ENCODE measurements at places on chromosomes 3 and 15.

GRCh38 chr3:177787279-177788041, 590.2 kb upstream of the TBL1XR1 start:
- DNase-seq: no peak

GRCh38 chr3:108462899-108463298, 47.5 kb downstream of the MYH15 start:
- no peak for DNase-seq

- no peak for DNase-seq
These were observed 196.8 kb upstream of the MBNL1 start for GRCh38 chr3:152071924-152072323.

DNA sequence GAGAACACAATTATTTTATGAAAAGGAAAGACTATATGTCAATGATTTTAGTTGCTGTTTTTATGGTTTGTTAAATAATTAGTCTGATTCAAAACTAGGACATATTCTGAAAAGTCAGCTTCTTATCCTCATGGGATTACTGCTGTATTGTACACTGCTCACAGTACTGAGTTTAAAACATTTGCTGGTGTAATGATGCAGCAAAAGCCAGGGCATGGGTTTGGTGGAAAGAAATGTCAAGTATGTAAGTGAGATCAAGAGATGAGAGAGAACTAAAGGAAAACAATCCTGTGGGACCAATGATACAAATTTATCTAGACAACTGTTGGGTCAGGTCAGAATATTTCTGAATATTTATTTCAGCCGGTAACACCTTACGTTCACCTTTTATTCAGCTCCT, 210.1 kb upstream of the ARHGEF26 start:
- DNase-seq: no peak

All from AG04449 (cell line).